ENCODE measurements at places on chromosomes 1 and 21.

- no peak for DNase-seq
Measured at GRCh38 chr1:179012038-179012437, 13.7 kb upstream of the FAM20B start.

GRCh38 chr1:56057466-56058405, 521.6 kb downstream of the PLPP3 start:
- no peak for DNase-seq

- peak; percentile 65 for DNase-seq
Measured at GRCh38 chr1:58874757-58875755, 91.2 kb upstream of the JUN start.

DNA sequence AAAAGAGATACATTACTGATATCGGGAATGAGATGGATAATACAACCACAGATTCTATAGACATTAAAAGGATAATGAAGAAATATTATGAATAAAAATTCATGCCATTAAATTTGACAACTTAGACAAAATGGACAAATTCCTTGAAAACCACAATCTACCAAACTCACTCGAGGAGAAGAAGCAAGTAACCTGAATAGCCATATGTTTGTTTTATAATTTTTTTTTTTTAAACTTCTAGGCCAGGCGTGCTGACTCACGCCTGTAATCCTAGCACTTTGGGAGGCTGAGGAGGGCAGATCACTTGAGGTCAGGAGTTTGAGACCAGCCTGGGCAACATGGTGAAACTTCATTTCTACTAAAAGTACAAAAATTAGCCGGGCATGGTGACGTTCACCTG, 327.9 kb downstream of the VAV3 start:
- DNase-seq, result no peak

GRCh38 chr1:55604749-55605148, 389.6 kb upstream of the USP24 start:
- no peak for DNase-seq

GRCh38 chr1:111422546-111423391, 4.8 kb downstream of the OVGP1 start:
- peak; percentile 18 for DNase-seq

DNA sequence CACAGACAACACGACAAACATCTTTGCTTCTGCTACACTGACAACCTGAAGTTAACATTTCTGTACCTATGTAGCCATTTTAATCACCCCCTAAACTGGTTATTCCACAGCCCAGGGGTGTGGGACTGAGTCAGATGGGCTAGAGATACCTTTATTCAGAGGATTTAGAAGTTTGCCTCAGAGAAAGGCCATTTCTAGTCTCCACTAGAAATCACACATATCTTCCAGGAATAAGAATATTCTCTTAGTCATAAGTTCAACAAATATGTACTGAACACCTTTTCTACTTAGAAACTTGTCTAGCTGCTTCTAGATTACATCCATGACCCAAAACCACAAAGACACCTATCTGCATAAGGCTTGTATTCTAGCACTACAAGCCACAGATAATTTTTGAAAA, 38.8 kb downstream of the ERG start:
- no peak for DNase-seq

DNA sequence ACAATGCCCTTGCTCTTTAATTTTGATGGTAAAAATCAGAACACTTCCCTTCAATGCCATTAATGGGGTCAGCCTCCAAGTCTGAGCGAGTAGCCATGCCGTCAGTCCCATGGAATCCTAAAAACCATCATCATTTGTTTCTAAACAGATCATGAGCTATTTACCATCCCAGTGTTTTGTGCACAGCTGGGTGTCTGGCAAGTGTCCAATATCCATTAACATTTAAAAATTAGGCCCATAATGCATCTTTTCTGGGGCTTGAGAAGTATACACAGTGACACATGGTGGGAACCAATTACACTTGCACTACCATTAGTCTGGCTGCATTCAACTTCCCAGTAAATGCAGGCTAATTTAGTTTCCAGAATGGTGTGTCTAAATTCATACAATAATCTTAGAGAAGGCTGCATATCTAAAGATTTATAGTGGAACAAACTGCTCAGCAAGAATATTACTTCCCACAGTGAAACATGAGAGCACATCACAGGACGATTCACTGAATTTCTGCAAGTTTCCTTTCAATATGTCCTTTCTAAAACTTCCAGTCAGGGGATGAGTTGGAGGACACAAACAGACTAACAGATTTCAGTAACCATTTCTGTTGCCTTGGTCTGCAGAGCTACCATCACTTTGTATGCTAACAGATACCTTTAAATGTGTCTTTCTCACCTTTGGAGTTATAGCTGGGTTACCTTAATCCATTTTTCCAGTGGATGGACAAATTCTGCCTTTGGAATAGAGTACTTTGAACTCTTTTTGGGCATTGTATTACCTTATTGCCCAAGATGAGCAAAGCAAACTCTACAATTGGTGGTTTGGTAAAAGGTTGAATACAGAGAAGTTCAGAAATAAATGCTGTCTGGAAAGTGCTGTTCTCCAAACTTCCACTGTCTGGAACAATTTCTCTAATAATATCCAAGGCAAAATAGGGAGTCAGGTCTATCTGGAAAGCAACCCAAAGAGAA, 258.0 kb downstream of the PTBP2 start:
- DNase-seq, result no peak

GRCh38 chr1:162701286-162701685, 69.0 kb downstream of the DDR2 start:
- no peak for DNase-seq

GRCh38 chr1:182095946-182096345, 34.4 kb upstream of the ZNF648 start:
- DNase-seq, result no peak

DNA sequence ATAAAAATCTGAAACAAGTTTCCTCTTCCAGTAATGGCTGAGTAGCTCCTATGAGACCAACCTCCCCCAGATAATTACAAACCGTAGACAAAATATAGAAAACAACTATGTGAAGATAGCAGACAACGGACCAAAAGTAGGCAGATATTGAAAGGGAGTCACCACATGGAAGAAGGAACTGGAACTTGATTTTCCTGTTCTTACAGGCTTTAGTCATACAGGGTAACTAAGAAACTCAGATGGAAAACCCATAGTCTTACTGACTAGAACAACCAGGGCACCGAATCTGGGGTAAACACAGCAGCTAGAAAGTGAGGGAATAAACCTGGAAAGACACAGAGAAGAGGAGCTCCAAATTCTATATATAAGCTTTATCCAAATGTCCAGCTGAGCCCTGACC, 26.0 kb downstream of the LMX1A start:
- no peak for DNase-seq

- no peak for DNase-seq
Measured at GRCh38 chr21:26167593-26167992, 3.0 kb downstream of the APP start.
